Activated CD4-positive, alpha-beta T cell treated with anti-CD3 and anti-CD28 coated beads, Interleukin-2, amount 50 U/mL, for 4 hours (primary cell): ENCODE measurements at places on chromosomes 2 and 18.

DNA sequence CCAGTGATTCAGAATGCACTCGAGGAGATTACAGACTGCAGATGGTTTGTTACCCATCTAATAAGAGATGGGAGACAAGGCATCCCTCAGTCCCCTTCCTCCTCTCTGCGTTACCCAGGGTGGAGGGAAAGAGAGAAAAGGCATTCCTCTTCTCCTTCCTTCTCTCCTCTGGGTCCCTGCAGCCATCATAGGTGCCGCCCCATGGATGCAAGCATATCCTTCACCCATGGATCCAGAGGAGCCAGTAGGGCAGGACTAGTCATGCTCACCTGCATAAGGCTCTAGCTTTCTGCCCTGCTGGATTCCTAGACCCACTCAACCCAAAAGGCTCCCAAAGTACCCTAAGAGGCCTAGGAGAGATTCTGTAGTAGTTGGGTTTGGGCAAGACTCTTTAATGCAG, 20.4 kb downstream of the CMPK2 start:
- DNase-seq = no peak

DNA sequence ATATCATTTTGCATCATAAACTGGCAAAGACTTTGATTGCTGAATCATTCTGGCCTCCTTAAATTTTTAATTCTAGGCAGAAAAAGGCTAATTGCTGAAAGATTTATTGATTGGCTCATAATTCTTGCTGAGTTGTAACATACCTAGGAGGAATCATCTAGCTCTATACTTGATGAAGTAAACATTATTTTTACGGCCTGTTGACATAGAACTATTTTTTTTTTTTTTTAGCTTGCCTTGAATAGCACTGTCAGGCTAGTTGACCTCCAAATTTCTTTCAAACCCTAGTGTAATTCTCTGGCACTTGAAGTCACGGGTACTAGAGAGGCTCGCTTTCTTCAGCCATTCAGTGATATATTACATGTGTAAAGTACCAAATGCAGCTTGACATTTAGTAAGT, 2.8 kb downstream of the SERPINB12 start:
- no peak for DNase-seq

GRCh38 chr2:14872779-14873325, 240.3 kb downstream of the LRATD1 start:
- no peak for DNase-seq

DNA sequence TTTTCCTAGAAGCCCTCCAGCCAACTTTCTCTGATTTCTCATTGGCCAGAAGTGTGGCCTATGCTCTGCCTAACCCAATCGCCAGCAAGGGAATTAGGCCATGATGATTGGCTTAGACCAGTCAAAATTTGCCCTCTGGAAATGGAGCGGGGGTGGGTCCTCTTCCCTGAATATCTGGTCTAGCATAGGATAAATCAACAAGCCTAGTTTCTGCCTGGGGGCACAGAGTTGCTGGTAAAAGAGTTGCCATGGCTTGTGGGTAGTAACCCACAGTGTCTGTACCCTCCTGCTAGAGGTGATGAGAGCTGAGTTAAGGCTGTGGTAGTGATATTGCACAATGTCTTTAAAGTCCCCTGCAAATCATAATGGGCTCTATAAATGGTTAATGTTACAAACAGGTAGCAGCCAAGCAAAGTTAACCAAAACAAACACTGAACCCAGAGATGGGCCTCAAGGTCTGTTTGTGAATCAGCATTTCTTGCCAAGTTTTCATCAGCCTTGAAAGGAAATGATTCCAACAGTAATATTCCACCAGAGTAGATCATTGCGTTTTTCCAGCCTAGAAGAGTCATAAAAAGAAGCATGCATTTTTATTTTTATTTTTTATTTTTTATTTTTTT, 19.3 kb downstream of the GALM start:
- DNase-seq = no peak

DNA sequence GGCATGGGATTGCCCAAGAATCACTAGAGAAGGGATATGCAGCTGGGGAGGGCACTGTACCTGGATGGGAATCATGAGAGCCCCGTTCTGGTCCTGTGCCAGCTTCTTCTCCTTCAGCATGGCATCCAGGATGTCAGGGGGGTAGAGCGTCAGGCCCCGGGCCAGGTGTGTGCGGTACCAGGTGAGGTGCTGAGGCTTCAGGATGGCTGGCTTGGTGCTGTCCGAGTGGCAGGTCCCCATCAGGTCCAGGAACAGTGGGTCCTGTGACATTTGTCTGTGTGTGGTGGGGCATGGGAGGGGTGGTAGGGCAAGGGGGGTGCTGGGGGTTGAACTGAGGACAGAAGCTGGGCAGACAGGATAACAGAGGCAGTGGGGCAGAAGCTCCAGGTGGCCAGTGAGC, 13.2 kb downstream of the CFAP65 start:
- no peak for DNase-seq

- no peak for DNase-seq
Measured at GRCh38 chr2:113084249-113085000, 16.7 kb downstream of the IL1F10 start.
